Activated CD8-positive, alpha-beta memory T cell treated with anti-CD3 and anti-CD28 coated beads for 4 hours (primary cell): ENCODE measurements at places on chromosomes 4 and X.

- DNase-seq: no peak
Observed at GRCh38 chr4:185334326-185334725, 61.4 kb downstream of the LRP2BP start.

GRCh38 chr4:74874753-74875367 lies 58.1 kb upstream of the PARM1 start:
- DNase-seq: no peak

GRCh38 chrX:13515211-13515930 lies 54.0 kb upstream of the EGFL6 start:
- DNase-seq: no peak

DNA sequence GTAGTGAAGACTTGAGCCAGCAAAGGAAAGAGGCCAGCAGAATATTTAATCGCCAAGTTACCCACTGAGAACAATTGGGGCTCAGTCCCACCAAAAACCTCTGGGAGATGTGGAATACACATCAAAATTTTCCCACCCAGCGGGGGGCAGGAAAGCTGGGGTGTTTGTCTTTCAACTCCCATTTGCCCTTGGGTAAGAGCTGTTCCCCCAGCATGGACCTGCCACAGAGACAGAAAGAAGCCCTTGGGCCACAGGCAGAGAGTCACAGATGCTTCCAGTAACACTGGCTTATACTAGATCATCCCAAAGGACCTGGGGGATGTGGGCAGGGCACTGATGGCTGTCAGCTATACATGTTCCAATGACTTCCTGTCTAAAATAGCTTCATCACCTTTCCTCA lies 18.9 kb upstream of the FBXW7 start:
- DNase-seq: no peak

- DNase-seq: no peak
Observed at GRCh38 chr4:168655182-168655581, 158.3 kb downstream of the PALLD start.
